A549 treated with RU486 at 1 μM for 4 hours (cell line): ENCODE measurements at places on chromosomes 6 and 20. TPM values are rescaled to one million over a fixed set of nuclear protein-coding genes. Genes with fewer than 3 reads are reported as not detected.

Gene KHDC1L
- 0.25 to 0.51 TPM (median 0.39 TPM) in 4 of 5 replicates, not detected in the other for total RNA-seq

Gene CTCFL
- total RNA-seq, result not detected in 5 replicates

Gene CD40
- 3.4 to 5.4 TPM (median 4.3 TPM) in 5 replicates for total RNA-seq

Gene SAMD5
- total RNA-seq, result 0.41 to 0.73 TPM (median 0.66 TPM) in 5 replicates

Gene RALGAPA2
- 1.1 to 1.6 TPM (median 1.5 TPM) in 5 replicates for total RNA-seq

Gene NMBR
- total RNA-seq, result not detected in 5 replicates

Gene RBM39
- total RNA-seq, result 162 to 210 TPM (median 176 TPM) in 5 replicates

Gene RIPPLY2
- 0.46 to 0.91 TPM (median 0.84 TPM) in 3 of 5 replicates, not detected in the others for total RNA-seq

Gene MROH8
- 0.81 to 2.2 TPM (median 1.0 TPM) in 5 replicates for total RNA-seq

Gene LAMA2
- total RNA-seq, result 0.26 to 1.5 TPM (median 0.57 TPM) in 5 replicates

Gene NR2E1
- total RNA-seq, result 0.03 TPM in 1 of 5 replicates, not detected in the others

Gene ZSCAN31
- total RNA-seq, result 1.4 to 3.2 TPM (median 2.4 TPM) in 5 replicates

Gene SLC17A1
- total RNA-seq, result 0.08 to 0.10 TPM in 2 of 5 replicates, not detected in the others

Gene PRRT1
- 0.59 to 0.97 TPM (median 0.74 TPM) in 5 replicates for total RNA-seq

Gene AIF1
- not detected in 5 replicates for total RNA-seq

Gene SLC22A16
- not detected in 5 replicates for total RNA-seq

Gene EDN3
- 0.10 to 0.30 TPM (median 0.17 TPM) in 5 replicates for total RNA-seq

Gene SNRNP48
- 5.1 to 10.6 TPM (median 9.1 TPM) in 5 replicates for total RNA-seq

Gene HSPA12B
- total RNA-seq, result 0.29 to 0.43 TPM (median 0.34 TPM) in 5 replicates

Gene THBS2
- 0.02 TPM in 1 of 5 replicates, not detected in the others for total RNA-seq

Gene ANKRD66
- total RNA-seq, result not detected in 5 replicates

Gene ZC2HC1B
- total RNA-seq, result not detected in 5 replicates
